ENCODE measurements at places on chromosomes 1 and 21.

DNA sequence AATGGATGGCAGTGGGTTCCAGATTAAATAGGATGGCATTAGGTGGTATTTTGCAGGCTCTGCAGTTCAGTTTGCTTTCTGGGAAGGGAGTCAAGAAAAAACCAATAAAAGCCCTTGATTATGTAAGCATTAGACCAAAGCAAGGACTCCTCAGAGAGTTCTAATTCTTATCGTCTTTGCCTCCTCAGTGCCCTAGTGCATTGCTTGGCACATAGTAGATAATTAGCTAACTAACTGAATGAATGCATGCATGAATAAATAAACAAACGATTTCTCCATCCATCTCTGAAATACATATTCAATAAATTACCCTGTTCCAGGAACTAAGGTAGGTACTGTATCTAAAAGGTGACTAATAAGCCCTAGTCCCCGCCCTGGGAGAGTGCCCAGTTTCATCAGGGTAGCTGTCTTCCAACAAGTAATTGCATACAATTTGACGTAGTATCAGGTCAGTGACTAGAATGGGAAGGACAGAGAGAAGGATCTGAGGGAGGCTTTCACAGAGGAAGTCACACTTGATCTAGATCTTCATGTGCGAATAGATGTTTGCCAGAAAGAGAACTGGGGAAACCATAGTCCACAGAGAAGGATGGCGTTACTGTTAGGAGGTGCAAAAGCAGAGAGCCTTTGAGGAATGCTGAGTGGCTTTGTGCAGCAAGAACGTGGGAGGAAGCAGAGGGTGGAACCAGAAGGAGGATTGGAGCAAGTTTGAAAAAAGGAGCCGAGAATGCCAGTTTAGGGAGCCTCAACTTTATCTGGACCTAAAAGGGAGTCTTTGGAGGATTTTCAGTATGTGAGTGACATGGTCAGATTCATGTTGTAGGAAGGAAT lies 111.4 kb downstream of the TBX19 start:
- peak; percentile 30 for DNase-seq

DNA sequence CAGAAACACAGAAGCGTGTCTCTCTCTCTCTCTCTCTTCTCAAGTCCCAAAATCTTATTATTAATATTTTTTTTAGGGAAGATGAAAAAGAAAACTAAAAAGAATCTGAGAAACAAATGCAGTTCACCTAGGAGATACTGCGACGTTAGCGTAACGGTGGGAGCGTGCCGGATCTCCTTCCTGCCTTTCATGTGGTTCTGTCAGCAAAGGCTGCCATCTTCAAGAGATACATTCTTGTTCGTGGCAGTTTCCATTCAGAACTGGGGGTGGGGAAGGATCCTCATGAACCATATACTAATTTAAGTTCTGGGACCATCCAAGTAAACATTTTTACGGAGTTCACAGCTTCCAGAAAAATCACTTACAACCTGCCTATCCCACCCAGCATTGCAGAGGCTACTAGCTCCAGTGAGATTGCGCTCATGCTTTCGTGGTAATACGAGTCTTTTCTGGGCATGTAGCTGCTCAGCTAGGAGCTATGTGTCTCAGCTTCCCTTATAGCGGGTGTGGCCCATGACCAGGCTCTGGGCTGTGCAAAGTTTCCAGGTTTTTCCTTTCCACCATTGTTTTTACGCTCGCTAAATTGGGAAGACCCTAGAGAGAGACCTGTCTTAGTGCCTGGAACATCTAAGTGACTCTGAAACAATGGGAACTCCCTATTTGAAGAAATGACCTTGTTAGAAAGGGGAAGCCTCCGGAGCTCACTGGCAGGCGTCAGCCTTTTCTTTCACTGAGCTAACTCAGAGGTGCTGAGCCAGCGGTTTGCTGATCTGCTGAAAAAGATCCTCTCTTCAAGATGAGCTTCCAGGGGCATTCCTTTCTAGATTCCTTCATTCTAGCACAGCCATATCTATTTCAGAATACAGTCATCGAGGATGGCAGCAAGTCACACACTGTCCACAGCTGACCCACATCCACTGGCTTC lies 17.3 kb downstream of the SLAMF1 start:
- DNase-seq = peak; percentile 85

DNA sequence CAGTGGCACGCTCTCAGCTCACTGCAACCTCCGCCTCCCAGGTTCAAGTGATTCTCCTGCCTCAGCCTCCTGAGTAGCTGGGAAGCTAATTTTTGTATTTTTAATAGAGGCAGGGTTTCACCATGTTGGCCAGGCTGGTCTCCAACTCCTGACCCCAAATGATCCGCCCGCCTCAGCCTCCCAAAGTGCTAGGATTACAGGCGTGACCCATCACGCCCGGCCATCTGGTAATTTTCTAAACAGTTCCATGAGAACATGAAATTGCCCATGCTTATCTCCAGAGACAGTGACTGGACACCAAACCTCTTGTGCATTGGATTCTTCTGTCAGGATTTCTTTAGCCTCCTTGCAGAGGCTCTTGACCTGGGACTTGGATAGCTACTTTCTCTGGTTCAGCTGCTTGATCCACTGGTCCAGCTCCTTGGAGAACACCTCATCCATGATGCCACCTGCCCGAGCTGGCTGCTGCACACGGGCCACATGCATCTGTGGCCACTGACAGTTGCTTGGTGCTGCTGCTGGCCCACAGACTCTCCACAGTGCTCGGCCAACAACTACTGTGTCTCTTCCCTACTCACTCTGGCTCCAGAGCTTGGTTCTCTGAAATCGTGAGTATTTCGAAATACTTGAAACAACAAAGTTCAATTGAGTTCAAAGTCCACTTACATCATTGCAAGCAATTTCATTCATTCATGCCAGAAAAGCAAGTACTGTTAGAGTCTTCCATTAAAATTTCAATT lies 40.0 kb upstream of the CTPS1 start:
- DNase-seq = no peak

GRCh38 chr1:113887402-113888175 lies at the start of gene BCL2L15:
BCL2L15 (minus strand) TSS chr1:113887581; CDS start chr1:113887375, 206 bp downstream.
- no peak for DNase-seq

- no peak for DNase-seq
Observed at GRCh38 chr1:53342735-53343470, 15.0 kb upstream of the LRP8 start.

- no peak for DNase-seq
Observed at GRCh38 chr1:234507626-234508387, 28.8 kb upstream of the TARBP1 start.

DNA sequence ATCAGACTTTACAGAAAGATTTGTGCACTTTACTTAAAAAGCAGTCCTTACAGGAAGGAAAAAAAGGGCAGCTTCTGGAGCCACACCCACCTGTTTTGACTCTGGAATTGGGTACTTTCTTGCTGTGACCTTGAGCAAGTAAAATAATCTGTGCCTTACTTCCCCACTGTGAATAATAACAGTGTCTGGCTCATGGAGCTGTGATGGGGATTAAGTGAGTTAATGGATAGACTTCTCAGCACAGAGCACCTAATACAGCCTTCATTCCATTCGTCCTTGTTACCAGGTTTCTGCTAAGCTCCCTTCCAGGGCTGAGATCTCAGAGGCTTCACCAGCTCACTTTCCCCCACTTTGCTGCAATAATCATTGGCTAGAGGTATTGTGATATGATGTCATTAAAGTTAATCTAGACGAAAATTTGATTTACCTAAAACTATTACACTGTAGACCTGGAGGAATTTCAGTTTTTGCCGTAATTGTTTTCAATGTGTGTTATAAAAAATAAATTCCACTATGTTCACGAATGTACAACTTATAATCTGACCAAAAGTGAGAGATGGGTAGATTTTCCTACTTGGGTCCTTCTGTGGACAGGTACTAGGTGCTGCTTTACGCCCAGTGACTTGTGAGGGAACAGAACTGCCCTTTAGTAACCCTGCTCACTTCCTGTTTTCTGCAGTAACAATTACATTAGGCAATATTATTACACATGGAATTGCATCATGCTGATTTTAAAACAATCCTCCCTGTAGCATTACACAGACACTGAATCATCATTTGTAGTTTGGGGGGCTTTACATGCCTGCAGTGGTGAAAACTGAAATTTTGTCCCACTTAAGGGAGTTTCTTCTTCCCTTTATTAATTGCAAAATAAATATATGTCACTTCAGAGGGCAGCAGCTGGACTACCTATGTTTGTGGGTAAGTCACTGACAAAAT lies 19.7 kb upstream of the ABCG1 start:
- peak; percentile 38 for DNase-seq
